ENCODE measurements at places on chromosomes 7 and 10. TPM values are rescaled to one million over a fixed set of nuclear protein-coding genes. Genes with fewer than 3 reads are reported as not detected.

The VIM gene
- 1,186 TPM for total RNA-seq

The TAS2R41 gene
- not detected for total RNA-seq

The NUTM2E gene
- total RNA-seq = 0.20 TPM

The MYH16 gene
- total RNA-seq = 1.3 TPM

The MARVELD1 gene
- 58.6 TPM for total RNA-seq

The GARIN1A gene
- 0.71 TPM for total RNA-seq
